Stimulated activated CD8-positive, alpha-beta memory T cell treated with anti-CD3 and anti-CD28 coated beads, Interleukin-15, amount 100 ng/mL, for 4 hours (primary cell): ENCODE measurements at places on chromosomes 4 and X.

- DNase-seq = no peak
Measured at GRCh38 chr4:6991771-6992557, 51.2 kb upstream of the TADA2B start.

DNA sequence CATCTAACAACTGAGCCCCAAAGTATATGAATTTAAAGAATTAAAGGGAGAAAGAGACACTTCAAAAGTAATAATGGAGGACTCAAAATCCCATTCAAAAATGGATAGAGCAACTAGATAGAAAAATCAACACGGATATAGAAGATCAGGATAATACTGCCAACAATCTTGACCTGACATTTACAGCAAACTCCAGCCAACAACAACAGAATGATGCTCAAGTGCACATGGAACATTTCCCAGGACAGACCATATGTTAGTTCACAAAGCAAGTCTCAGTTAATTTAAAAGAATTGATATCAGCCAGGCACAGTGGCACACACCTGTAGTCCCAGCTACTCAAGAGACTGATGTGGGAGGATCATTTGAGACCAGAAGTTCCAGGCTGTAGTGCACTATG, 72.0 kb upstream of the SMARCAD1 start:
- no peak for DNase-seq

- DNase-seq = no peak
Measured at GRCh38 chrX:24619647-24620046, 27.5 kb downstream of the PCYT1B start.

DNA sequence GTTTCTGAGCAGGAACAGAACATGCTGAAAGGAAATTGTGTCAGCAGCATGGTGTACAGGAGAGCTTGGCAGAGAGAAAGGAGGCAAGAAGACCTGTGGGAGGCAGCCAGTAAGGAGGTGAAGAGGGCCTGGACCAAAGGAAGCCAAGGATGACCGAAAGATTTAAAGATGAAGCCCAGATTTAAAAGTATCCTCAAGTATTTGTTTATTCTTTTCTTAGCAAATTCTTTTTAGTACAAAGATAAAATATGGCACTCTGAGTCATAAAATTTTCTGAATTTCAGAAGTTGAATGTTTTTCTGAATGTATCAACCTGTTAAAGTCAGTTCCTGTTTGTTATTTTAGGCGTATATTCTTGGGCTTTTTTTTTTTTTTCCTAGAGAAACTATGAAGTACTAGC, 3.5 kb downstream of the PKD2 start:
- DNase-seq = no peak

GRCh38 chr4:24032371-24032989, 142.6 kb upstream of the PPARGC1A start:
- DNase-seq = no peak

DNA sequence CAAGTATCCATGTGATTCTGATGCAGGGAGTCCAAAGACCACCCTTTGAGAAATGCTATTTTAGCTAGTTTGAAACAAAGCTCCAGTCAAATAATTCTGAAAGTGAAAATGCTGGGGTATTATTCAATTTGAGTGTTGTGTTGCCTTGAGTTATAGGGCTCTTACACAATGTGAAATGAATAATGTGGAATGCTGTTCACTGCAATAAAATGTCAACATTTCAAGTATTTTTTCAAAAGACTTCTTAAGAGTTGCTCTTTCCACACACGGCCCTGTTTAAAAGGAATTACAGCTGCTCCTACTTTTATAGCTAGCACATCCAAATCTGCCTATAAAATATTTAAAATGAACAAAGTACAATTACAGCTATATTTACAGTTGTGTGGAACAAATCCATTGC, 27.5 kb upstream of the PLS3 start:
- no peak for DNase-seq

- DNase-seq = no peak
Measured at GRCh38 chr4:84381759-84382158, 117.3 kb downstream of the NKX6-1 start.

DNA sequence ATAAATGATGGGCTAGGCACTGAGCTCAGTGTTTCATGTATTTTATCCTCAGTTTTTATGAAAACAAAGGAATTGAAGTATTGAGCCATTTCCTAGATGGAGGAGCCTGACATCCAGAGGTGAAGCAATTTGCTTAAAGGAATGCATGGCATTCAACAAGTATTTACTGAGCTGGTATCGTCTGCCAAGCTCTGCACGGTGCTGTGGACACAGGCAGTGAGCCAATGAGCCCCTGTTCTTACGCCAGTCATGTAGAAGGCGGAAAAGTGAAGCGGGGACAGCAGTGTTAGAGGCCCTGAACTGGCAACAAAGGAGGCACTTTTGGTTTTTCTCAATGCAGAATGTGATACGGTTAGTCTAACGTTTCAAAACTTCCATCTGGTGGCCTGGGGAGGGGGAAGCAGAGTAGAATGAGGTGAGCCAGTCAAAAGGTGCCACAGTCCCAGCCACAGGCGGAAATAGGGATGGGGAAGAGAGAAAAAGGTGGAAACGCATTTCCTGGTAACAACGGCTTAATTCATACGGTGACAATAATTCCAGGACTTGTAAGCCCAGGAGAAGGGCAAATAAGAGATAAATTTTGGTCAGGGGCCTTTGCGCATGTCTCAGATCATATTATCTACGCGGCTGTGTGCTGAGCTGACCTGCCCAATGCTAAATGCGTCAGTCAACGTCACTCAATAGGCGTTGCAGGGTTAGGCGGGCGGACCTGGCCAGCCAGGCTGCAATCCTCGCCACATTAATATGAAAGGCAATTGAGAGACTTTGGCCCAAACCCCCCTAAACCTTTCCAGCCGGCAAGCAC, 133.9 kb downstream of the AFAP1 start:
- DNase-seq = no peak

DNA sequence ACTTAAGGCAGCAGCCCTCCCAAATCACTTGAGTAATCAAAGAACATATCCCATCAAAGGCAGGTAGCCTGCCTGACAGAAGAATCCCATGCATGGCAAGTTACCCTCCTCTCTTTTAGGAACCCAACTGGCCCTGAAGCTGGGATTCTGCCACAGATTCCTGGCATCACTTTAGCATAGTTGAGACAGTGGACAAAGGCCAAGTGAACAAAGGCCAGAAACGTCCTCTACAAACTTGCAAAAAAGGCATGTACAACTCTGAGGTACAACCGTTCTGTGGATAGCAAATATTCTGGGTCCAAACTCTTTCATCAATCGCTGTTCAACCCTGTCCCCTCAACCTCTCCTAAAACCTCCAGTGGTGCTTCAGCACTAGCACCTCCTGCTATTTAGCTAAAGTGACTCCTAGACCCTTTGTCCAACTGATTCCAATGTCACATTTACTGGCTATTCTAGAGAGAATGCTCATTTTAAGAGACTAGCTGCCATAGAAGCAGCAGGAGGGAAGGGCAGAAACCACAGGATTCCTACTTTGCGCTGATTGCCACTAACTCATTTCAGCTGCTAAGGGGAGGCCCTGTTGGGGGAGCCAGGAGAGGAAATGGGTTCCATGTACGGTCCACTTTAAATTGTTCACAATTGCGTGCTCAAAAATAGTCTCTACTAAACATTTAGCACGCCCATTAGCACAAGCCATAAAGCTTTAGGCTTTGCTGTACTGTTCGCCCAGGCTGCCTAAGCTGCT, 105.9 kb downstream of the SHROOM4 start:
- DNase-seq = no peak

- no peak for DNase-seq
Measured at GRCh38 chr4:149896432-149896831, 80.8 kb upstream of the IQCM start.

- no peak for DNase-seq
Measured at GRCh38 chrX:39766085-39766726, 331.6 kb downstream of the BCOR start.

DNA sequence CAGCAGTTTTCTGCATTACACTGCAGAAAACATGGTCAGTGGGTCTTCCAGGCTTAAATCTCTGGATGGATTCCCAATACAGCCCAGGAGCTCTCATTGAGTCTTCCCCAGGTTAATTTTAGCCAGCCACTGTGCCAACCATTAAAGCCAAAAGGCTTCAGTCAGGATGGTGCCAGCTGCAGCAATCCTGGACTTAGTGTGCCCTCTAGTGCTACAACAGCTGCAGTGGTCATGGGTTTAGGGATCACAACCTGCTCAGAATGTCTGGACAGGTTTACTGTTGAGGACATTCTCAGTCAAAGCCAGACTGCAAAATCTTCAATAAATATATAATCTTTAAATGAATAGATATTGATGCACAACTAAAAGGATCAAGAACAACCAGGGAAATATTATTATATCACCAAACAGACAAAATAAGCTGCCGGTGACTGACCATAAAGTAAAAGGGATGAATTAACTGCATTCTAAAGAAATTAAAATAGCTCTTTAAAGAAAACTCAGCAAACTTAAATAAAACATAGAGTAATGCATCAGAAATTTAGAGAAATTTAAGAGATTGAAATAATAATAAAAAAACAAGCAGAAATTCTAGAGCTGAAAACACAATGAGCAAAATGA, 639.9 kb downstream of the SPOCK3 start:
- no peak for DNase-seq

- DNase-seq = no peak
Measured at GRCh38 chrX:17007134-17007768, 60.8 kb downstream of the REPS2 start.

GRCh38 chr4:171118091-171118490, 695.1 kb upstream of the GALNTL6 start:
- DNase-seq = no peak

- no peak for DNase-seq
Measured at GRCh38 chrX:99588936-99589335, 821.1 kb downstream of the PCDH19 start.

DNA sequence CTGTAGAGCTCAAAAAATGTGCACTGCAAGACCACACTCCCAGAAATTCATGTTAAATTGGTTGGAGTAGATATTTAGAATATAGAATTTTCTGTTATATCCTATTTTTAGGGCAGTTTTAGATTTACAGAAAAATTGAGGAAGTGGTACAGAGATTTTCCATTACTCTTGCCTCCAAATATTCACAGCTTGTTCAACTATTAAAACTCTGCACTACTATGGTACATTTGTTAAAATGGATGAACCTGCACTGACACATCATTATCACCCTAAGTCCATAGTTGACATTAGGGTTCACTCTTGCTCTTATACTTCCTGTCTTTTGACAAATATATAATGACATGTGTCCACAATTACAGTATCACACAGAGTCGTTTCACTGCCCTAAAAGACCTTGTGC, 1724.5 kb downstream of the C4orf33 start:
- no peak for DNase-seq

DNA sequence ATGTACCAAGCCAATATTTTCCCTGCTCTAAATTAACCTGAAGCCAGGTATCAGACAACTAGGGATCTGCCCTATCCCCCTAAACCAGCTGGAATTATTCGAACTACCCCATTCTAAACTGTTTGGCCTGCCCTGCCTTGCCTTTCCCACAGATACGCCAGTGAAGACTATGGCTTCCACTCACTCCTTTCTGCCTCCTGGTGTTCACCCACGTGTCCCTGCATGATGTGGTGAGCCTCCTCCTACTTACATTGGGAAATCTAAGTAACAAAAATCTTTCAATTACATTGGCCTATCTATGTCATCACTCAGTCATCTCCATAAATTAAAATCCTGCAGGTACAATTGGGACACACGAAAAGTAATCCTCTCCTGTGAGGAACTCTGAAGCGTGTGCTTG, 6.1 kb upstream of the LDOC1 start:
- no peak for DNase-seq

DNA sequence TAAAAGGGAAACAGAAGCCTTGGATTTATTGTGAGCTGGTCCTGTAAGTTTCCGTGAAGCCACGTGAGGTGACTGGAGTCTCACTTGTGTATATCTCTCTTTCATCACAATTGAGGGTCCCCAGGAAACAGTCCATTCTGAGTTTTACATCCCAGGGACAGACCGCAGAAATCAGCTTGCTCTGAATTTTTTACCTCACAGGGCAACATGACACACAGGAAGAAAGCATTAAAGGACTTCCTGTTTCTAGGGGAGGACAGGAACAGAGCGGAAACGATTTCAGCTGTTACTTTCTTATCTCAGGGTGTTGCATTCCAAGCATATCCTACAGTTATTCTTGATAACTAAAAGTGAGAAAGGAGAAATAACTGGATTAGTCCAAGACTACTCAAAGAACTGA, 553.5 kb downstream of the TRAM1L1 start:
- no peak for DNase-seq

DNA sequence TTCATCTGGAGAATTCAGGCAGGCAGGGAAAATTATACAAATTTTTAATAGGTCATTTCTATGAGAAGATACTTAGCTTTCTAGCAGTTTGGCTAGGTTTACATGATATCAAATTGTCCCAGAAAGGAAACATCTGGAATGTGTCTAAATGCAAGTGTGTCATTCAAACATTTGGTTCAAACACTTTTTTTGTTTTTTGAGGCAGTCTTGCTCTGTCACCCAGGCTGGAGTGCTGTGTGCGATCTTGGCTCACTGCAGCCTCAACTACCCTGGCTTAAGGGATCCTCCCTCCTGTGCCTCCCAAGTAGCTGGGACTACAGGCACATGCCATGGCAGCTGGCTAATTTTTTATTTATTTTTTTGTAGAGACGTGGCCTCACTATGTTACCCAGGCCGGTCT, 31.6 kb downstream of the SPARCL1 start:
- DNase-seq = no peak

GRCh38 chr4:84456157-84456556, 42.9 kb downstream of the NKX6-1 start:
- no peak for DNase-seq

DNA sequence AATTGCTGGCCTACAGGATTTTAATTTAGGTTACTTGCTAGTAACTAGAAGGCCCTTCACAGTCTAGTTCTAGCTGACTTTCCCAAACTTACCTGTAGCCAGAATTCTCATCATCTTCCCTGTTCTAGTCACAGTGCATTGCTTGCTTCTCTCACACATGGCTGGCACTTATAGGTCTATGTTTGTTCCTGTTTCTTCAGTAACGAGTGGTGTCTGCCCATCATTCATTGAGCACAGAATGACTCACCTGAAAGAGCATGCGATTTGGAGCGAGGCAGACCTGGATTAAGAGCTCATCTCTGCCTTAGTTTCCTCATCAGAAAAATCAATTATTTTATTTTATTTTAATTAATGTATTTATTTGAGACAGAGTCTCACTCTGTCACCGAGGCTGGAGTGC, 201.7 kb upstream of the ANK2 start:
- no peak for DNase-seq

GRCh38 chrX:75096331-75096730, 59.8 kb downstream of the ABCB7 start:
- no peak for DNase-seq

DNA sequence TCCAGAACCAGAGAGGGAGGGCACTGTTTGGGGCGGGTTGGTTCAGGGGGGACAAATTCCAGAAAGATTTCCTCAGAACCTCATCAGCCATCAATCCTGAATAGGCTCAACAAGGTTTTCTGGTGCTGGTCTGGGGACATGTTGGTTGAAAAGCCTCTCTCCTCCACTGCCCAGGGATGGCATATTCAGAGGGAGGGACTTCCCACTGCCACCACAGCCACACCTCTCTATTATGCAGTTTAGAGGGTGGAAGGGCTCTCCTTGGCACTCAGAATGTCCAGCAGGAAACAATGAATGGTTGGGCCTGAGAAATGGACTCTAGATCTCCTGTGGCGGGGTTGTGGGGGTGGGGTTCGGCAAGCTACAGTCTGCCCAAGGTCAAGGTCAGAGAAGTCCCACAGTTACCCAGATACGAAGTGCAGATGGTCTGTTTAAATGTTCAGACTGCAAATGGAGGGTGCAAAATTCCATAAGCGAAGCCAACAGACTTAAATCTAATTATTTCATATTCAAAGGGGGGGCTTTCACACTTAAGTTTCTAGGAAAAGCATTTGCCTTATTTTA, 70.7 kb downstream of the LEF1 start:
- no peak for DNase-seq

GRCh38 chrX:24214568-24214967, 65.0 kb downstream of the ZFX start:
- no peak for DNase-seq
